Stimulated activated CD4-positive, alpha-beta T cell treated with anti-CD3 and anti-CD28 coated beads, Interleukin-15, amount 100 ng/mL, for 24 hours (primary cell): ENCODE measurements at places on chromosomes 3 and 15.
A peak's percentile ranks its signal among the peaks of the same experiment; 100 is the strongest.

GRCh38 chr15:80404761-80405553 is 775 bp downstream of the ARNT2 start:
- peak; percentile 33 for DNase-seq

DNA sequence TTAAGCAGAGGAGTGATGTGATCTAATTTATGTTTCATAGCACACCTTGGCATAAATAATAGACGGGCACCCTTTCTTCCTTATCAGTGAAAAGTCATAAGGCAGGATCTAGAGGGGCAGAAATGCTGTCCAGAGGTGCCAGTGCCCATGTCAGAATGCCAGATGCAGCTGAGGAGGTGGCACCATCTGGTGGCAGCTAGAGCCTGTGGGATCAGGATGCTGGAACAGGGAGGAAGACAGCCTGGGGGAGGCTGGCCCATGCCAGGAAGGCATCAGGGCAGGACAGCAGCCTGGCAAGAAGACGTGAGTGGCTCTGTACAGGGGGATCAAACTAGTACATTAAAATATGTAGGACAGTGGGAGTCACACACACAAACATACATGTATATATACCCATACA is 16.5 kb downstream of the MYH15 start:
- peak; percentile 16 for DNase-seq

- DNase-seq, result peak; percentile 6
Measured at GRCh38 chr15:85116925-85117646, 135.4 kb downstream of the PDE8A start.

GRCh38 chr15:72873379-72874233 is 90.0 kb upstream of the ADPGK start:
- DNase-seq, result no peak

DNA sequence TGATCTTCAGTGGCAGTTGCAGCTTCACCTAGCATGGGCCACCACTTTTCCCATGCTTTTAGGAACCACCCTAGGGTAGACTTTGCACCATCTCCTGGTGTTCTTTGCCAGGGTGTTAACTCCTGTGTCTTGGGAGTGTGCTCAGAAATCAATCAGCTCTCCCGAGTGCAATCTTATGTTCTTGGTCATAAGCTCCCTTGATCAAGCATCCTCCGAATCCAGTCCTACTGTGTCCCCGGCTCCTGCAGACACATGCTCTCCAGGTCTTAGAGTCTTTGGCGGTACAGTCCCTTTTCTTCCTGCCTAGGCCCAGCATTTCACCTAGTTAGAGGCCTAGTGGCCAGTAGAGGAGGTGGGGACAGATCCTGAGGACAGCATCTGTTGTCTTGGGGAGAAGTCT is 74.7 kb upstream of the SYN2 start:
- no peak for DNase-seq

- no peak for DNase-seq
Measured at GRCh38 chr3:83224101-83224868, 1462.8 kb upstream of the GBE1 start.

GRCh38 chr15:42548249-42549031 is at the start of the genes HAUS2 and LRRC57:
Gene HAUS2 (plus strand): TSS chr15:42548838. CDS start chr15:42548873, 35 bp downstream.
Gene LRRC57 (minus strand): TSS chr15:42548793. CDS start chr15:42548434, 359 bp downstream.
- DNase-seq, result peak; percentile 94

GRCh38 chr3:125403789-125404188 is 28.7 kb upstream of the ZNF148 start:
- no peak for DNase-seq

DNA sequence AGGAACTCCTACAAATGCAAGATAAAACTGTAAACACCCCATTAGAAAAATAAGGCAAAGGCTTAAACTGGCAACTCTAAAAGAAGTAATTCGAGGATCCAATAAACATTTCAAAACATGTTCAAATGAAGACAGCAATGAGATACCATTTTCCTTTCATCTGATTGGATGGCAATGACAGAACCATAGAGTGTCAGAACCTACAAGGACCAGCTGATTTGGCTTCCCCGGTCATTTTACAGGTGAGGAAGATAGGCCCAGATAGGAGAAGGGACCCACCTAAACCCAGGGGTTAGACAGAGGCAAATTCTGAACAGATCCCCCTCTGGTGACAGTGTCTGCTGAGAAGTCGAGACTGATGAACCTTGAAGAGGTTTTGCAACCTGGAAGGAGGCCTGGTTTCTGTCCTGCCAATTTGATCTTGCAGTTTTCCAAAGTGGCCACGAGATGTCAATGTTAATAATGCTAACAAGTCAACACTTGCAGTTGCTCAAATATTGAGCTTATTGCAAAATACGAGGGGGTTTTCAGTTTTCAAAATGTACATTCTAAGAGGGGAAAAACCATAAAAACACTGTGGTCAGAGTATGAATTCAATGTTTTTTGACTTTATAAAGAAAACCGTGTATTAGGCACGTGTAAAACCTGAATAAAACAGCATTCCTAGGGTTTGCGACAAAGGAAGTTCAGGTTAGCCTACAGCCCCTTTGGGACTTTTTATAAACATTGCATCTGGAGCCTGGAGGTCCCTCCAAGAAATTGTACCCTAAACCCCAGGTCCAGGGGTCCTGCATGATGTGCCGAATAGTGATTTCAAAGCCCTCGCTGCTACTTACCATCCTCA is 21.5 kb downstream of the CFAP161 start:
- no peak for DNase-seq

DNA sequence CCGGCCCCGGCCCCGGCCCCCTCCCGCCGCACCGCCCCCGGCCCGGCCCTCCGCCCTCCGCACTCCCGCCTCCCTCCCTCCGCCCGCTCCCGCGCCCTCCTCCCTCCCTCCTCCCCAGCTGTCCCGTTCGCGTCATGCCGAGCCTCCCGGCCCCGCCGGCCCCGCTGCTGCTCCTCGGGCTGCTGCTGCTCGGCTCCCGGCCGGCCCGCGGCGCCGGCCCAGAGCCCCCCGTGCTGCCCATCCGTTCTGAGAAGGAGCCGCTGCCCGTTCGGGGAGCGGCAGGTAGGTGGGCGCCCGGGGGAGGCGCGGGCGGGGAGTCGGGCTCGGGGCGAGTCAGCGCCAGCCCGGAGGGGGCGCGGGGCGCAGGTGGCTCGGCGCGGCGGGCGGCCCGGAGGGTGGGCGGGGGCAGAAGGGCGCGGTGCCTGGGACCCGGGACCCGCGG is 352 bp downstream of the CHRD start:
- peak; percentile 59 for DNase-seq

DNA sequence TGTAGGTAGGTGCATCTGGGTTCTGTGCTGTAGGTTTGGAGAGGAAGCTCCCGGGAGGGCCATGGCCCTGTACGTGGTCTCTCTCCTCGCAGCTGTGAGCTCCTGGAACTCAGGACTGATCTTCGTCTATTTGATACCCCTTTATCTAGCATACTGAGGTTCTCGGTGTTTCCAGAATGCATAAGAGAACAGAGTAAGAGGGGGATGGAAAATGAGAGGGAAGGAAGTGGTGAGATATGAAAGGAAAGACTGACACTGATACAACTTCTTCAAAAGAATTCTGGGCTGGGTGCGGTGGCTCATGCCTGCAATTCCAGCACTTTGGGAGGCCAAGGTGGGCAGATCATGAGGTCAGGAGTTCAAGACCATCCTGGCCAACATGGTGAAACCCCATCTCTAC is 90.7 kb downstream of the CHRD start:
- DNase-seq, result peak; percentile 32

- DNase-seq, result peak; percentile 49
Measured at GRCh38 chr3:38131621-38132369, 5.1 kb downstream of the ACAA1 start.

DNA sequence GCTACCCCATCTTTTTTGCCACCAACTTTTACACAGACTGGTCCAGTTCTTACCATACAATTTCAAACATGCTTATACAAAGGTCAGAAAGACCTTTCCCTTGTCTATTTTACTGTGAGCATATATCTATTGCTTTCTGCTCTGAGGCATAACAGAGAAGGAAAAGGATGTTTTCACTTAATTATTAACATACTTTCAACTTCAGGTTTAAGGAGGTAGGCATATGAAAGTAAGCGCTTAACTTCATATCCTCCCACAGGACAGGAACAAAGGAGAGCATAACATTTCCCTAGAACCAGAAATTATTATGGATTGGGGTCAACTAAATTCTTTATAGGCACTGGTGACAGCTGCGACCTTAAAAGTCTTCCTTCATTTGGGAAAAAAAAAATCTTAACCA is 1.1 kb downstream of the MYEF2 start:
- no peak for DNase-seq

- DNase-seq, result no peak
Measured at GRCh38 chr3:146496726-146497125, 27.4 kb upstream of the PLSCR2 start.

- DNase-seq, result no peak
Measured at GRCh38 chr3:143348486-143349327, 229.1 kb downstream of the CHST2 start.

DNA sequence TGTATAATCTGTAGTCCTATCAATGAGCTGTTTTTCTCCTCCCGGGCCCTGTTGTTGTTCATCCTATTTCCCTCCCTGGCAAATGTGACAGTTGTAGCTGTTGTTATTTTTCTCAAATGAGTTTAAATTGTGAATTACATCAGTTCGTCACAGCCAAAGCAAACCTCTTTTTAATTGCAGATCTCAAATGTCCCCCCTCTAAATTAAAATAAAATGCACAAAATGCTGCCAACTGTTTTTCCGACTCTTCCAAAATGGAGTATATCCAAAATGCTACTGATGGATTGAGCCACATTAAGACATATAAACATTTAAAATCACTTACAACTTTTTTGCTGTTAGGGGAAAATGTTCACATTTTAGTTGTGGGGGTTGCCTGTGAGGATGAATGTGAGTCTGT is 29.8 kb upstream of the SUCLG2 start:
- DNase-seq, result no peak

DNA sequence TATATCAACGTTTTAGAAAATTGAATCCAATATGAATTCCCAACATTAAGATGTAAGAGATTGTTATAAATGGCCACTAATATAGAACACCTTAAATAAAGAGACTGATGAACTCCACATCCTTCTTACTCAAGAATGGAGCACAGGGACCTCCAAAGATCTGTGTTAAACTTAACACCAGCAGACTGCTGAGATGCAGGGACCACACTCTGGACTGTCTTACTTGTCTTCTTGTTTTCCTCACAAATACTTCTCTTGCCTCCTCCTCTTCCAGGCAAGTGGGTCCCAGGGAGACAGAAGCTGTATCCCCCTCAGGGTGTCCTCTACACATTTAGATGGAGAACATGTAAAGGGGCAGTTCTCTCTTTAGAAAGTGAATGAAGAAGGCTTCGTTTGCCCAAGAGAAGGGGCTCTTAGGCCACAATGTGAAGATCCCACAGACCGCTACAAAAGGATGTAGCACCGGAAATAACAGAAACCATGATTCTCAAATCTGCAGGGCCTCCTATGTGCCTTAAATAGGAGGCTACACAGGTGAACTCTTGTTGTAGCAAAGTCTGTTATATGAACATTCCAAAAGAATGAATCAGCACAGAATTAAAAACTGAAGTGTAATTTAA is 52.2 kb downstream of the SATB1 start:
- DNase-seq, result no peak

GRCh38 chr3:82261637-82262036 is 500.2 kb upstream of the GBE1 start:
- DNase-seq, result no peak

- DNase-seq, result no peak
Measured at GRCh38 chr3:78139166-78139565, 1099.3 kb downstream of the ROBO2 start.

GRCh38 chr15:64144565-64145281 is 6.8 kb upstream of the SNX22 start:
- DNase-seq, result no peak

- no peak for DNase-seq
Measured at GRCh38 chr15:38482572-38482971, 28.6 kb downstream of the FAM98B start.

GRCh38 chr3:195204360-195205163 is 66.4 kb downstream of the XXYLT1 start:
- DNase-seq, result no peak

DNA sequence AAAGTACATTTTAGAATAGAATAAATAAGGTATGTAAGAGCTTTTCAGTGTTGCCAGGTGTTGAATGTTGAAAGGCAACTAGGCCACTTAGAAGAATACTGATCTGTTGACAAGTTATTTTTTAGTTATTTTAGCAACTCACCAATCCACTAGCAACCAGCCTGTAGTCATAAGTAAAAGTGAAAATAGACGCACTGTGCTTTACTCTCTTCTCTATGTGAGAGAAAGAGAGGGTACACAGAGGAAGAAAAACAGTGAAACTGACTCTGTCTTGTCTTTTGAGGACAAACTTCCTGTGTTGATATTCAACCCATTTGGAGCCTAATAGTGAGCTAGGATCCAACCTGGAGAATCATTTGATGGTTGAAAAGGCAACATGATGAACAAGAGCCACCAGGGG is 327.1 kb upstream of the GOLIM4 start:
- no peak for DNase-seq

GRCh38 chr3:194046995-194047645 is 88.8 kb upstream of the HES1 start:
- no peak for DNase-seq

DNA sequence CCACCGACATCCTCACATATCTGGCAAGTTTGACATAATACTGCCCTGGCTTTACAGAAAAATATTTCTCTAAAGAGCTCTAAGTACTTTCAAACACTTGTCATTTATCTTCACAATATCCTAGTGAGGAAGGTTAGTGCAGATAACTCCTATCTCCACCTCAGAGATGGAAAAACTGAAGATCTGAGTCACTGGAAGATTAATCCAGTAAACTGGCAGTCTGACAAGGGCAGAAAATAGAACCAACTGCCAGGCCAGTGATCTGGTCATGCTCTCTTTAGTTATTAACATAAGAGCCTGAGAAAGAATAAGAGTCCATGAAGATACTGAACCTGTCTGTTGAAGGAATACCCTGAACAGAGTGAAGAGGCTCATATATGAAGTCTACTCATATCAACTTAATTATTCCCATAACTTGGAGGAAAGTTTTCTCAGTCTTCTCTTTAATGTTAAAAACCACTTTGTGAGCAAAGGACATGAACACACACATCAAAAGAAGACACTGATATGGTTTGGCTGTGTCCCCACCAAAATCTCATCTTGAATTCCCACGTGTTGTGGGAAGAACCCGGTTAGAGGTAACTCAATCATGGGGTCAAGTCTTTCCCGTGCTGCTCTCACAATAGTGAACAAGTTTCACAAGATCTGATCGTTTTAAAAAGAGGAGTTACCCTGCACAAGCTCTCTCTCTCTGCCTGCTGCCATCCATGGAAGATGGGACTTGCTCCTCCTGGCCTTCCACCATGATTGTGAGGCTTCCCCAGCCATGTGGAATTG is 61.4 kb downstream of the GOLIM4 start:
- no peak for DNase-seq

DNA sequence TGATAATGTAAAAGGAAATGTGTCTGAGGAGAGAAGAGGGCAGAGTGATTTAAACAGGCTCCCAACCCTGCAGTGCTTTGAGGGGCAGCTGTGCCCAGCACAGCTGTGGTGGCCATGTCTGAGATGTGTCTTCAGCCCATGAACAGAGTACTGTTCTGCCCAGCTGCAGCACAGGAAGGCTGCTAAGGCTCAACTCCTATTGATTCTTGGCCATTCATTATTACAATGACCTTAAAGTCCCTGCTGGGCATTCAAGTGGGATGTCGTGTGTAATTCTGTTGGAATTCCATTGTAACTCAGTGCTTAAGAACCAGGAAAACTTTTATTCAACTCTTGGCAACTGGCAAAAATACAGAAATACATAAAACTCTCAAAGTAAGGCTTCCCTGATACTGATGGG is 229.3 kb downstream of the MCTP2 start:
- DNase-seq, result no peak
